Skin of body (tissue), 3 donors: ENCODE measurements at places on chromosomes 11 and 22. TPM values are rescaled to one million over a fixed set of nuclear protein-coding genes. Genes with fewer than 3 reads are reported as not detected.

Gene GPR83
- 0.10 TPM for total RNA-seq

Gene PRR33
- total RNA-seq, result 0.20 TPM

Gene APOL3
- total RNA-seq, result 6.8 TPM

Gene OR5D14
- total RNA-seq, result not detected

Gene LRRC4C
- total RNA-seq, result 4.2 TPM

Gene IRAG1
- 3.4 TPM for total RNA-seq

Gene OR52K1
- total RNA-seq, result not detected

Gene PATE4
- not detected for total RNA-seq

Gene SCN2B
- 2.8 TPM for total RNA-seq

Gene SCARF2
- total RNA-seq, result 10.3 TPM

Gene EMID1
- 18.5 TPM for total RNA-seq

Gene OR10A2
- not detected for total RNA-seq

Gene FEN1
- total RNA-seq, result 12.0 TPM

Gene CHADL
- total RNA-seq, result 2.8 TPM

Gene KRTAP5-2
- total RNA-seq, result 3.1 TPM

Gene HTR3A
- 0.99 TPM for total RNA-seq

Gene FAM227A
- total RNA-seq, result 3.2 TPM

Gene EIF3D
- 191 TPM for total RNA-seq

Gene TRIM49B
- not detected for total RNA-seq

Gene FGF3
- total RNA-seq, result 0.30 TPM

Gene GRM5
- total RNA-seq, result 0.20 TPM

Gene KRTAP5-9
- total RNA-seq, result not detected

Gene UCP3
- total RNA-seq, result 0.39 TPM

Gene SEC14L6
- total RNA-seq, result 18.4 TPM

Gene LRRC74B
- total RNA-seq, result 0.20 TPM

Gene UBE2L6
- 9.9 TPM for total RNA-seq

Gene OR6A2
- total RNA-seq, result 0.20 TPM

Gene KRTAP5-11
- 2.2 TPM for total RNA-seq

Gene ISX
- not detected for total RNA-seq

Gene OR56A4
- not detected for total RNA-seq

Gene RRP8
- 11.3 TPM for total RNA-seq

Gene VPS37C
- 9.9 TPM for total RNA-seq

Gene OR52L1
- total RNA-seq, result not detected

Gene MAPK8IP1
- total RNA-seq, result 3.7 TPM
